ENCODE measurements at places on chromosomes 3 and 15.

DNA sequence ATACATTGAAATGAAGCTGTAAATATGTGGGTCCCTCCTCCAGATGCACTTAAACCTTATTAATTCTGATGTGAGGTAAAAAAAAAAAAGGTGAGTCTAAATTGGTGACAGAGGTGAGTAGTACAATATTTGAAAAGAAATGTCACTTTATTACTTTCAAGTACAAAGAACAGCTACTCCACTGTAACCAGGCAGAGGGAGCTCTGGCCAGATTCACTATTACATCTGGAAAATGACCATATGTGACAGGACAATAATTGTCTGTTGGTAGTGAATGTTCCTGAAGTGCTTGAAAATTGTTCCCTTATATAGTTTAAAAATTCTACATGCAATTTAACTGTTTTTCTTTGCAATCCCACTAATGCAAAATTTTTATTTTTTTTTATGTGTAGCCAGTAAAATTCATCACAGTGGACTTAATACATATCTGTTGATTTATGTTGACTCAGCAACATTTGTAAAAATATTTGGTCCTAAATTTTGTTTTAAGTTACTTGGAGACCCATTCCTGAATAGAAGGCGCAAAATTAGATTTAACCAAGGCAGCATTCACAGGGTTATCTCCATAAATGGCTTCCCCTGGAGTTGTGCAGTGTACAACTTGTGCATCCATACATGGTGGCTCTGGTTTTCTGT, 231.9 kb upstream of the TBC1D5 start:
- DNase-seq, result no peak

DNA sequence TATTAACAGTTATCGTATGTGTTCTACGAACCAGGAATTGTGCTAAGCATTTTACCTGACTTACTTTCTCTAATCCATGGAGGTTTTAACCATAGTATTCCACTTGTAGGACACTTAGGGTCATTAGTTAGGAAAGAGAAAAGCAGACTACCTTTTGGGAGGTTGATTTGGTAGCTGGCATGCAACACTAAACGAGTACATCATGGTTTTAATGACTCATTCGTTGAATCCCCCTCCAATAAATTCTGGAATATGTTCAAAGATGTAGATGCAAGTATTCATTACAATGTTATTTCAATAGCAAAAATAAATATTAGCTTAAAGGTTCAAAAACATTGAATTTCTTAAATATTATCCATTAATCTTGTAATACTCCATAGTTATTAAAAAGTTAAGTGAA, 162.5 kb downstream of the FMN1 start:
- no peak for DNase-seq

- DNase-seq, result no peak
Measured at GRCh38 chr15:101675015-101675414, 22.8 kb upstream of the TM2D3 start.

GRCh38 chr15:76169018-76169417, 109.2 kb downstream of the TMEM266 start:
- DNase-seq, result no peak

- no peak for DNase-seq
Measured at GRCh38 chr3:150921209-150921608, 16.0 kb upstream of the MINDY4B start.

DNA sequence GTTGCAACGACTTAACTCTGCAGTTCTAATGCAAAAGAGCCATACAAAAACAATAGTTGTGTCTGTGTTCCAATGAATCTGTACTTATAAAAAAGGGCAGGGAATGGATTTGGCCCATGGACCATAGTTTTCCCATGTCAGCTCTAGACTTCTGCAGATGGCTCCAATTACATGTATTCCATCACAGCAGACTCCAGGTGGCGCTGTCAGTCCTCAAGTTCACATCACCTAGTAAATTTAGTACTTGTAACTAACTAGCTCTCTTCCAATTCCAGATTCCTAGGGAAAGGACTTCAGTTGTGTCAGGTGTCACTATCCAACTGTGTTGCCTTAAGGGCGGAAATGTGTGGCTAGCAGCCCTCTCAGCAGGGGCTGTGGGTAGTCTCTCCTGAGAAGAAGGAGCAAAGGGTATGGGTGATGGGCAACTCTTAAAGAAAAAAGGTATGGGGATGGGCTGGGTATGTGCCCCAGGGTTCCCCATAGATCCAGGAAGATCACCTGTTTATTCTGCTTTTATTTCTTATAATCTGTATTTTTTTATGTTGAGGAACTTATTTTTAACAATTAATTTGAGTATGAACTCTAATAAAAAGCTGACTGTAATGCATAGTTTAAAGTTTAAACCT, 36.2 kb downstream of the BBS4 start:
- peak; percentile 87 for DNase-seq
